MM.1S (cell line): ENCODE measurements at places on chromosomes 2 and 18.
A peak's percentile ranks its signal among the peaks of the same experiment; 100 is the strongest.

DNA sequence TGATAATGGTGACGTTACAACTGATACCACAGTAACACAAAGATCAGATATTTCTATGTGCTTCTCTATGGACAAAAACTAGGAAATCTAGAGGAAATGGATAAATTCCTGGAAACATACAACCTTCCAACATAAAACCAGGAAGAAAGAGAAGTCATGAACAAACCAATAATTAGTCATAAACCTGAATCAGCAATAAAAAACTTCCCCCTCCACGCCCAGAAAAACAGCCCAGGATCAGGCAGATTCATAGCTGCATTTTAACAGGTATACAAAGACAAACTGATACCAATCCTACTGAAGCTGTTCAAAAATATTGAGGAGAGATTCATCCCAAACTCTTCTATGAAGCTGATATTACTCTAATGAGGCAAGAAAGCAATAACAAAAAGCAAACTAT, 1535.2 kb upstream of the LRRTM1 start:
- no peak for DNase-seq

DNA sequence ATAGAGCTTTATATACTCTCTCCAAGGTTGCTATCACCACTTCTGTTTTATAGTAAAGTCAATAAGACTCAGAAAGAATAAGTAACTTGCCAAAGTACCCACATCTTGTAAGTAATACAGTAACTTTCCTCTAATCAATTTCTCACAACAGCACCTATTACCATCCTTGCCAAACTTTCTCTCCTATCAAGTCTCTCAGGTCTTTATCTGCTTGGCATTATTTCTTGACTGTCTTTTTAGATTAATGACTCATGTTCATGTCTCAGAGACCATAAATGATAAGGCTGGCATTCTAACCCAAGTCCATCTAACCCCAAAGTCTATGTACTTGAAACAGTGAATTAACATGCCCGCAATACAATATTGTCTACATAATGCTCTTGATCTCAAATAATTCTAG, 618.0 kb upstream of the ZEB2 start:
- DNase-seq: no peak

GRCh38 chr2:237588044-237588696, 2.4 kb downstream of the RAB17 start:
- DNase-seq: no peak

DNA sequence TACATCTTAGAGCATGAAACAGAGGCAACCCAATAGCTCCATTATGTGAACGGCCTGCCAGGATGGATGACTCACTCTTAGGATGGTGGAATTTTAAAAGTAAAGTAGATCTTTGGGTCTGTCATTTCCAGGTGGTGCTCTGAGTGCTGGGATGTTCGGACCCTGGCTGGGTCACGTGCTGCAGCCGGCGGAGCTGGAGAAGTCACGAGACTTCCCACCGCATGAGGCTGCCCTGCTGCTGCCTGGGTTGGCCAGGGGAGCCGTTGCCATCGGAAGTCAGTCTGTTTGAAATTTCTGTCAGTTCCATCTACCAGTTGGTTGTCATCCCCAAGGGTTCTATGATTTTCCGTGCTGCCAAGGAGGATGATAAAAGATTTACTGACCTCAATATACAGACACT, 93.3 kb upstream of the ALKAL2 start:
- DNase-seq: no peak

- peak; percentile 96 for DNase-seq
These were observed 362.8 kb downstream of the CBLN2 start for GRCh38 chr18:72181241-72181764.

DNA sequence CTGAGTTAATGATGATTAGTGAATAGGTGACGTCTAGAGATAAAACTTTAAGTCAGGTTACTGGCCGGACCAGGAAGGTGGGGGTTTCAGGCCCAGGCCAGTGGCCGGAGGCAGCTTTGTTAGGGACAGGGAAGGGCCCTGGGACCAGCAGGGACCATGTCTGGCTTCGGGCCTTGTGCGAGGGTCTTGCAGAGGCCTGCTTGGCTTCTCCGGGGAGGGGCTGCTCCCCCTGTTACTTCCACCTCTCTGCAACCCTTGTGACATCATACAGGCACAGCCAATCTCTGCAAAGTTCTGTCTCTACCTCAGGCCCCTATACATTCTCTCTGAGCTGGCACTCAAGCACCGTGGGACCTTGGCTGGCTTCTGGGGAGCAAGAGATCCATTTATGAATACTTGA, at the start of gene ALLC:
ALLC (plus strand) TSS at position 320 of the 400 bp plus-strand sequence. CDS start 12,958 bp downstream, outside the sequence.
- no peak for DNase-seq

- DNase-seq: no peak
These were observed 8.2 kb upstream of the KIAA2012 start for GRCh38 chr2:202064881-202065230.

DNA sequence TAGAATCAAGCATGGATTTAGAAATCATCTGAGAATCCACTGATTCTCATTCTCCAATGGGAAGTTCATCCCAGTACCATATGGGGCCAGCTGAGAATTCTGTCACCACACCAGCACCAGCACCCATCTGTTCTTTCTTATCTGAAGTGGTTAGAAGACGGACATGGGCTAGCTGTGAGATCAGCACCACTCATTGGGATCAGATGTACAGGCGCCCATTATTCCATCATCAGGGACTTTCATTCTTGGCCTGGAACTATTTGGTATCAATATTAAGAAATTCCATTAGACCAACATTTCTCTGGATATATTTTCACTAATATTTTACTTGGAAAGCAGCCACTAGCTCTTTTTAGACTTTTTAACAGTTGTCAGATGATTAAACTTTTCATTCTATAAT, 185.9 kb upstream of the LINC00305 start:
- DNase-seq: no peak

DNA sequence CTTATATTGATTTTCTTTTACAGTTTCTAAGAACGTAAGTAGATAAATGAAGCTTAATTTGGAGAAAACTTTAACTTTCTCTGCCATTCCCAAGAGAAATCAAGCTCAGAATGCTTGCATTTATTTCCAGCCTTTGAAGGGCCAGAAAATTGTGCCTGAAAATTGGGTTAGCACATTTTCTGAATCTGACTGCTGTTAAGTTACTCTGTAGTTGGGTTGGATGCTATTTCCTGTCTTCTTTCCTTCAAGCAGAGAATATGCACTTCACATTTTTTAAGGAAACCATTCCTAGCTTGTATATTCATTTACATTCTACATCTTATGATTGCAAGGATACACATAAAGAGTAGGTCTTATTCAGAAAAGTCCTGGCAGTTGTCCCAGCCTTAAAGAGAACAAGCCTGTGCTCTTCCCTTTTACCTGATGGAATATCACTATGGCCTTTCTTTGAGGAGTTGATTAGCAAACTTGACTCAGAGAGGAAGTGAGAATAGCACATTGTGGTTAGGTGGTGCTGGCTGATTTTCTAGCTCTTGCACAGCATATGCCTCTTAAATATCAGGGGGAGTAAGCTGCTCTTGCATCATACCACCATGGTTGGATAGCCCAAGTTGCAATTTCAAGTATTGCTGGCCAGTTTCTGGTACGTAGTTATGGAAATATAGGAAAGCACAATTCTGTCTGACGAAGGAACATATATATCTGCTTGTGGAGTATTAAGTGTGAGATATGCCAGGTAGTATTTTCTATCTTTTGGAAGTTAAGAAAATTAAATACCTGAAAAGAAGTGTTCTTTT, 133.7 kb downstream of the COMMD1 start:
- DNase-seq: peak; percentile 78

GRCh38 chr2:217362710-217363109, 502.8 kb upstream of the TNP1 start:
- DNase-seq: no peak

DNA sequence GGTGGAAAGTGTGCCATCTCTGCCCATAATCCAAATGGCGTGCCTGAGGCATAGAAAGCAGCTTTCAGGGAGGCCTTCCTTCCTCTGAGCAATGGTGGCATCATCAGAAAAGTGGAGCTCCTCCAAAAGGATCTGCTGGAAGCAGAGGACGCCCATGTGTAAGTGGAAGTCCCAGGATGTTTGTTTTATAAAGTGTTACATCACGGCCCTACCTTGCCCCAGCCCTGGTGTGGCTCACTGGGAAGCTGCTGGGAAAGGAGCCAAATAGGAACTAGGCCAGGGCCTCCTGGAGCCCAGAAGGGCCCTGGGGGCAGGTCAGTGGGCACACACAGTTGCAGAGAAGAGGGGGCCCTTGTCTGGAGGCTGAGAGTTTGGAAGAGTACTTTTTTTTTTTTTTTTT, 4.2 kb upstream of the ODC1 start:
- DNase-seq: no peak

GRCh38 chr2:220674033-220674432, 898.1 kb downstream of the EPHA4 start:
- DNase-seq: no peak

- DNase-seq: no peak
These were observed 156.3 kb downstream of the IRS1 start for GRCh38 chr2:226643030-226643945.

DNA sequence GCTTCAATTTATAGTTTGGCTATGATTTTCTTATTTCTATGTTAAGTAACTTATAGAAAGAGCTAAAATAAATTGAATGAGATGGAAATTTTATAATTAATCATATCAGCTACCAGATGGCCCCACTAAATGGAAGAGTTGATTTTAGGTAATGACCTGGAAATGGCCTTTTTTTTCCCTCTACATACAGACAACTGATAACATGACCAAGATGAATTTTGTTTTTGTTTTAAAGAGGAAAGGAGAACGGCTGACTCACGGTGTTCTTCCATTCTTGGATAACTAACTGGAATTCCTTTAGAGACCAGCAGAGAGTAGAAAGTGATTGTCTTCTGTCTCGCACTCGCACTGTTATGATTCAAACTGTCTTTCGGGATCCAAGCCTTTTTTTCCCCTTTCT, 91.0 kb downstream of the TMEM185B start:
- no peak for DNase-seq

DNA sequence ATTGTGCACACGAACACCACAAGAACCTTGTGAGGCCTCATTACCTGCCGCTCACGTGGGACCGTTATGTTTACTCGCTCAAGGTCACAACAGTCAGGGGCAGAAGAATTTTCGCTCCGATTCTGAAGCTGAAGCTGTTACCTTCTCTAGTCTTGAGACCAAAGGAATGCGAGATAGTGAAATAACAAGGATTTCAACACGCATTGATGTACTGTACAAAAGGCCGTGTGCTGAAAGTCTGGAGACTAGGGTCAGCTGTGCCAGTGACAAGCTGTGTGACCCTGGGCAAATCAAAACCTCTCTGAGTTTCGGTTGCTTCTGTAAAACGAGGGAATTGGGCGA, 583 bp downstream of the NEMP2 start:
- peak; percentile 56 for DNase-seq

- no peak for DNase-seq
These were observed 194.1 kb upstream of the GLI2 start for GRCh38 chr2:120541553-120541932.

DNA sequence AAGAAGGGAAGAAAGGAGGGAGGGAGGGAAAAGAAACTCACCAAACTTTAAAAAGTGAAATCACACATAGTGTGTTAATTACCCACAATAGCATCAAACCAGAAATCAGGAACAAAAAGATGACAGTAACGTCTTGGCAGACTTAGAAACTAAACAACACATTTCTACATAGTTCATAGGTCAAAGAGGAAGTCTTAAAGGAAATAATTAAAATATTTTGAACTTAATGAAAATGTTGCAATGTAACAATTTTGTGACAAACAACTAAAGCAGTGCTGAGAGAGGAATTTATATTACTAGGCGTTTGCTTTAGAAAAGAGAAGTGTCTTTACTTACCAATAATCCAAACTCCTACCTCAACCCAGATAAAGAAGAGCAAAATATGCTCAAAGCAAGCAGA, 505.0 kb upstream of the ID2 start:
- no peak for DNase-seq

DNA sequence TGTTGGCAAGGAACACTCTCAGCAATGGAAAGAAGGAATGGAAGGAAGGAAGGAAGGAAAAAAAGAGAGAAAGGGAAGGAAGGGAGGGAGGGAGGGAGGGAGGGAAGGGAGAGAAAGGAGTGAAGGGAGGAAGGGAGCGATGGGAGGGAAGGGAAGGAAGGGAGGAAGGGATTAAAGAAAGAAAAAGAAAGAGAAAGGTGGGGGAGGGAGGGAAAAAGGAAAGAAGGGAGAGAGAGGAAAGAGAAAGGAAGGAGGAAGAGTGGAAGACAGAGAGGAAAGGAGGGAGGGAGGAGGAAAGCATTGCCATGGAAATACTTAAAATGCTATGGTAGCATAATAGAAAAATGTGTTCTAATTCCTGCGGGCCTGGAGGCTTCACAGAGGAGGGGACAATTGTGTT, 22.4 kb downstream of the TTR start:
- DNase-seq: no peak

GRCh38 chr18:73645160-73645715, 502.4 kb downstream of the FBXO15 start:
- DNase-seq: no peak

- DNase-seq: no peak
These were observed 995 bp downstream of the MBD5 start for GRCh38 chr2:148021886-148022285.

DNA sequence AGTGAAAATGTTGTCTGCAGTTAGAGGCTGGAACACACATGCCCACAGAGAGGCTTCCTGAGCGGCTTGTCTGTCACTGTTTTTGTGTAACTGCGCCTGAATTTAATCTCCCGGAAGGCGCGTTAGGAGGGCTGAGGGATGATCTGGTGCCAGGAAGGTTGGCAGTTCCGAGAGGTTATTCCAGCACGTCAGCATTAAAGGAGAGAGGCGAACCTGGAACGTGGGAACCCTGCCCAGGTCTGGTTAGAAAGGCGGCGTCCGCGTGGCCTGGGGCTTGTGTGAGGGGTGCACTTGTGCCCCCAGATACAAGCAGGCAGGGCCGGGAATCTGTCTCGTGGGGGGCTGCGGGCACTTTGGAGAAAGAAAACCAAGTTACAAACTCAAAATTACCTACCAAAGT, 75.3 kb downstream of the NFATC1 start:
- no peak for DNase-seq

GRCh38 chr18:3664563-3665178, 214.7 kb downstream of the TGIF1 start:
- DNase-seq: no peak

GRCh38 chr2:29206941-29207340, 91.7 kb downstream of the CLIP4 start:
- DNase-seq: no peak
